ENCODE measurements at places on chromosomes 16 and 17.
A peak's percentile ranks its signal among the peaks of the same experiment; 100 is the strongest.

DNA sequence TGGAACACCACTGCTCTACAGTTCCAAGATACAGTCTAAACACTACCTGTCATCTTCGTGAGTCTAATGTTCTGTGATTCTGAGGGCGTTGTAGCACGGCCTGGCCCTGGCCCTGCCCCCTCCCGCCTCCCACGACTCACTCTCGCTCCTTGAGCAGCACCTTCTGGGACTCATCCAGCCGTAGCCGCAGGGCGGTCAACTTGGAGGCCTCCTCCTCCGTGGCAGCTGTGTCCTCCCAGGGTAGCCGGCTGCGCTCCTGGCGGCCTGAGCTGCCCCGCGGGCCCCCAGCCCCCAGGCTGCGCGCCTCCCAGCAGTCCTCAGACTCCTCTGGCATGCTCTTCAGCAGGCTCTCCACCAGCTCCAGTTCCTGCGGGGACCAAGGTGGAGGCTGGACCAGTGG is 10.6 kb downstream of the CCDC102A start:
- DNase-seq, result no peak

DNA sequence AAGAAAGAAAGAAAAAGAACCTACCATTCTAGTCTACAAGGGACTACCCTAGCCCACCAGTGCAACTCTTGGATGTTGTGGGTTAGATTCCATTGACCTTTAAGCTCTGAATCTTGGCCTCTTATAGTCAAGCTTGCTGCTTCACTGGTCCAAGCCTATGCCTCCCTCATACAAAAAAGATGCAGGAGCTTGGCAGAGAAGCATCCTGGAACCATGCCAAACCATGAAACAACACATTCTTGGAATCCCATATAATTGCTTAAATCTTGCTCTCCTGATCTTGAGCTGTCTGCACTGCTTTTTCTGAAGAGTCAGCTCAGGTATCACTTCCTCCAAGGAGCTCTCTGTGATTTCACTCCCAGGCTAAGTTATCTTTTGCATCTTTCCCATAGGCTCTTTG is 117.9 kb upstream of the GPR139 start:
- DNase-seq, result no peak

DNA sequence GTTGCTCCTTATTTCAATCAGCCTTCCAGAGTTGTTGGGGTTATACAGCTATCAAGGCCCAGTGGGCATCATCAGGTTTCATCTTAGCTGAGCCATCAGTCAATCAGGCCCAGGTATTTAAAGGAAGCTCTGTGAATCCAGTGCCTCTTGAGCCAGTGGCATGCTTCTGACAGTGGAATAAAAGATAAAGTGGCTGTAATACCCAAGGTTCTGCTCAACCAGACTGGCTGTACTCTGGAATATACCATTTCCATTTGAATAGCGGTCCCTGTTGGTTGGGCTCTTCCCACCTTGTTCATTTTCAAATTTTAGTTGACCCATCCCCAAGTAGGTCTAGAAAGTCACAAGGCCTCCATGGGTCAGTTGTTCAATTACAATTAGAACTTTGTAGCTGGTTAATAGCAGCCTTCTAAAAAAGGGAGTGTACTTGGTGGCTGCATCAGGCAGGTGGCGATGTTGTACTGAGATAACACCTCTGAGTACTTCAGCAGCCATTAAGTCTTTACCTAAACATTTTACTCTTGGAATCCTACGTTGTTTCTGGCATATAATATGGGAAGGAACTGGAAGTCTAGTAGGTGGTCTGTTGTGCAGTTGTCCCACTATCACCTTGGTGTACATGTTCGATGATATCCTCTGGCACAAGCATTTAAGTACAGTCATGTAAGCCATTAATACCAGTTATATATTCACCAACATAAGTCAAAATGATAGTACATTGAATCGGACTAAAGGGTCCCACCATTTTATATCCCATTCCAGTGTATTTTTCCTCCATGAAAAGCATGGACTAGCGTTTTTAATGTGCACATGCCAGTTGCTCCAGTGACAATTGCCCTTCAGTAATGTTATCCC is 294.1 kb downstream of the BCAS3 start:
- no peak for DNase-seq

DNA sequence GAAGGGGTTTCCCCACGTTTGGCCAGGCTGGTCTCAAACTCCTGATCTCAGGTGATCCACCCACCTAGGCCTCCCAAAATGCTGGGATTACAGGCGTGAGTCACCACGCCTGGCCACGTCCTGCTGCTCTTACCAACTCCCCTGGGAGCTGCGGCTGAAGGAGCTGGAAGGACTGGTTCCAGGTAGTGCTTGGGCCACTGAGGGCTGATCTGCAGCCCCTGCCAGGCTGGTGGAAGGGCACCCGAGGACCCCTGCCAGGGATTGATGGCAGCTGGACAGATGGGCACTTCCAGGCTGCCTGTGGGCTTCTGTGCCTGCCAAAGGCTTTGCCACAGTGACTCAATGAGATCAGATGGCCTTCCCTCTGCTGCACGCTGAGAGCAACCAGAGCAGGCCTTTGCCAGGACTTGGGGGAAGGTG is 2.3 kb downstream of the OXLD1 start:
- DNase-seq, result no peak

DNA sequence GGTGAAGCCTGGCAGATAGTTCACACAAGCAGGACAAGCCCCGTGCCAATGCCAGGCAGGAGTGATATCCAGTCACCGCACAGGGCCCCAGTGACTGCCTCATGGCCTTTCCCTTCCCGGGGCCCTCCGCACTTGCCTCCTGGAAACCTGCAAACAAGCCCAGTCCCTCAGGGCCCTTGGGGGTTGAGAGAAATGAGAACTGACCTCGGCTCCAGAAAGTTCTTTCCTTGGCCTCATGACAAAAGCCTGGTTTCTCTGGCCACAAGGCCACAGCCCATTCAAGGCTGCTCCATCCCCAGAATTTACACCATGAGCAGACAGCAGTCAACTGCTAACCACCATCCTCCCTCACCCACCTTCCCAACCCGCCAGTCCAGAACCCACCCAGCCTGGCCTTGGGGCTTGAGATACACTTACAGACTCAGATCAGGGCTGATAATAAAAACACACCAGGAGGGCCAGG is 77.6 kb downstream of the CCDC182 start:
- no peak for DNase-seq

DNA sequence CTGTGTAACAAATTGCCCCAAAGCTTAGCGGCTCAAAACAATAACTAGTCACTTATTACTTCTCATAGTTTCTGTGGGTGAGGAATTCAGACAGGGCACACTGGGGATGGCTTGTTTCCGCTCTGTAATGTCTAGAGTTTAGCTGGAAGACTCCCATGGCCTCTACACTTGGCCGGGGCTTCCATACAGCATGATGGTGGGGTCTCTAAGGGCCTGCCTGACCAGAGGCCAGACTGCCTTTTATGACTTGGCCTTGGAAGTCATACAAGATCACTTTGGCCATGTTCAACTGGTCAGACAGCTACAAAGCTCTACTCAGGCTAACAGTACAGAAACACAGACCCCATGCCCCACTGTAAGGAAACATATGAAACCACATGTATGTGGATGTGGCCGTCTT is 8.2 kb downstream of the GLP2R start:
- DNase-seq, result no peak

DNA sequence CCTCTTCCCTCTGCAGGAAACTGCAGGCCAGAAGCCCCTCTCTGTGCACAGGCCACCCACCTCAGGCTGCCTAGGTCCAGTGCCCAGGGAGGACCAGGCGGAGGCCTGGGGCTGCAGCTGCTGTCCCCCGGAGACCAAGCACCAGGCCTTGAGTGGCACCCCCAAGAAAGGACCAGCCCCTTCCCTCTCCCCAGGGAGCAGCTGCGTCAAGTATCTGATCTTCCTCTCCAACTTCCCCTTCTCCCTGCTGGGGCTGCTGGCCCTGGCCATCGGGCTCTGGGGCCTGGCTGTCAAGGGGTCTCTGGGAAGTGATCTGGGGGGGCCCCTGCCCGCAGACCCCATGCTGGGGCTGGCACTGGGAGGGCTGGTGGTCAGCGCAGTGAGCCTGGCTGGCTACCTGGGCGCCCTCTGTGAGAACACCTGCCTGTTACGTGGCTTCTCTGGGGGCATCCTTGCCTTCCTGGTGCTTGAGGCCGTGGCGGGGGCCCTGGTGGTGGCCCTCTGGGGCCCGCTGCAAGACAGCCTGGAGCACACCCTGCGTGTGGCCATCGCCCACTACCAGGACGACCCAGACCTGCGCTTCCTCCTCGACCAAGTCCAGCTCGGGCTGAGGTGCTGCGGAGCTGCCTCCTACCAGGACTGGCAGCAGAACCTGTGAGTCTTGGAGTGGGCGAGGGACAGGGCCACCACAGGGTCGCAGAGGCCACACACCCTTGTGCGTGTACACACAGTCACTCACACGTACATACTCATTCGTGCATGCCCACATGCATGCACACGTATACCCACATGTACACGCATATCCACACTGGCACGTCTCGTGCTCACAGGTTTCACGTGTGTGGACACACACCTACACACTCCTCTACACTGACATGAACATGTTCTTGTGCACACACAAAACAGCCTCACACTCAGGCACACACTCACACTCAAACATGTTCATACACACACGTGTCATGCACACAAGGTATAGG is 8.3 kb downstream of the TSPAN10 start:
- DNase-seq, result no peak

- DNase-seq, result no peak
Observed at GRCh38 chr16:68076560-68076959, 8.6 kb upstream of the NFATC3 start.

GRCh38 chr17:50289991-50290702 is 15.9 kb downstream of the TMEM92 start:
- DNase-seq, result peak; percentile 68

- DNase-seq, result no peak
Observed at GRCh38 chr17:82973456-82974135, 105.8 kb upstream of the METRNL start.

- no peak for DNase-seq
Observed at GRCh38 chr16:81946206-81946605, 65.1 kb downstream of the SDR42E1 start.

- DNase-seq, result no peak
Observed at GRCh38 chr16:81627024-81627423, 152.1 kb upstream of the PLCG2 start.

DNA sequence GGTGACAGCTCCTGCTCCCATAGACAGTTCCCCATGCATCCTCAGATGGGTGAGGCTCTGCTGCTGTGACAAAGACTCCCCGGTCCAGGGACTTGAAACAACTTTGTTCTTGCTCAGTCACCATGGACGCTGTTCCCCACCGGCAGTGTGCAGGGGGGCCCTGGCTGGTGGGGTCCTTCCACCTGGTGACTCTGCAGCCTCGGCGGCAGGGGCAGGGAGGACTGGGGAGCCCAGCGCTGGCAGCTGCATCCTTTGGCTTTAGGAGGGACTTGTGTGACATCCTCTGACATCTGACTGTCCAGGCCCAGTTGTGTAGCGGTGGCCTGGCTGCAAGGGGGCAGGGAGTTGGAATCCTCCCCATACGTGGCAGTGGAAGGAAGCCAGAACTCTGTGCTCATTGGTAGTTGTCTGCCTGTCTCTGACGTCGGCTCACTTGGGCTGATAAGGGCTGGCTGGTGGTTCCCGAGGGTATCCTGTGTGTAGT is 107.3 kb downstream of the CMIP start:
- no peak for DNase-seq

DNA sequence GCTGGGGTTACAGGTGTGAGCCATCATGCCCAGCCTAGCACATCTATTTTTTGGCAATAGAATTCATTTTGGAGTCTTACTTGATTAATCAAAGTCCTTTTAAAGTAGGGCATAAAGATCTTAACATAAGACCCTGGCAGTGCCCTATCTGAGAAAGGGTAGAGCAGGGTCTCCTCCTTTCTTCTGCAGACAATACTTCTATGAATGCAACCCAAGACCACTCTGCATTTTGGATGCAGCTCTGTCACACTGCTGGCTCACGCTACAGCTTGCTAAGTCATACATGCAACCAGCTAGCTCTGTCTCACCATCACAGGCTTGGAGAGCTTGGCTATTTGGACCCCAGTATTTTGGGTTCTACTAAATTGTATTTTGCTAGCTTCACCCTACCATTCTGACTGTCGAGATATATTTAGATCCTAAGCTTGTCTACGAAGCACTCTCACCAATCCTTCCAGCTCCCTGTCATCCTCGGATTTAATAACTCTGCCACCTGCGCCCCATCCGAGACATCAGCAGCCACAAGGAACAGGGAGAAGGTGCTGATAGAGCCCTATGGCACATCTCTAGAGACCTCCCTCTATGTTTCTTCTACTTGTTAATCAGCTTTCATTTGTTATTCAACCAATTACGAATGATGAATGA is 45.1 kb downstream of the RBFOX3 start:
- no peak for DNase-seq

GRCh38 chr16:24995469-24995868 is 19.7 kb downstream of the ARHGAP17 start:
- DNase-seq, result no peak

DNA sequence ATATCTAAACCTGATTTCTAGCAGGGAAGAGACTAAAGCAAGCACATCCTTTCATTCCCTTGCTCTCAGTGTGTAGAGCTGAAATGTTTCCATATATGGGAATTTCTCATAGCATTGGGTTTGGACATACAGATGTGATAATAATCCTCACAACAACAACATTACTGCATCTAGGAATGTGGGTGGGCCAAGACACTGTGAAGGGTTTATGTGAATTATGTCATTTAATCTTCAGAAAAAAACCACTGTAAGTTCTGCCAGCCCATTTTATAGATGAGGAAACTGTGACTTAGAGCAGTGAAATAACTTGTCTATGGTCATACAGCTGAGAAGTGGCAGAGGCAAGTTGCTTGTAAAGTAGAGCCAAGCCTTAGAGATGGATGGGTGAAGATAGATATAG is 5.2 kb downstream of the OMG start:
- no peak for DNase-seq

DNA sequence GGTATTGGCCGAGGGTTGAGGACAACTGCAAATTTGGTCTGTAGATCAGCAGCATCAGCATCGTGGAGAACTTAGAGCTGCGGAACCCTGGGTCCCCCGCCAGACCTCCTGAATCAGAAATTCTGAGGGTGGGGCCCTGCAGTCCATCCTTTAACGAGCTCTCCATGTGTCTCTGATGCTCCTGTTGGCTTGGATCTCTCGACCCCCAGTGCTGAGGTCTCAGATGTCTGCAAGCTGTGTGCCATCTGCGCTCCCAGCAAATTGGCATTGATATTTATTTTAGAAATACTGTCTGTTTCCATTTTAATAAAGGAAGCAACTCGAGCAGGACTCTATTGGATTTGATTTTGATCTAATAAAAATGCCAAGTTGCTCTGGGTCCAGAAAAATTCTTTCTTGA is 250.0 kb downstream of the KATNIP start:
- DNase-seq, result no peak

DNA sequence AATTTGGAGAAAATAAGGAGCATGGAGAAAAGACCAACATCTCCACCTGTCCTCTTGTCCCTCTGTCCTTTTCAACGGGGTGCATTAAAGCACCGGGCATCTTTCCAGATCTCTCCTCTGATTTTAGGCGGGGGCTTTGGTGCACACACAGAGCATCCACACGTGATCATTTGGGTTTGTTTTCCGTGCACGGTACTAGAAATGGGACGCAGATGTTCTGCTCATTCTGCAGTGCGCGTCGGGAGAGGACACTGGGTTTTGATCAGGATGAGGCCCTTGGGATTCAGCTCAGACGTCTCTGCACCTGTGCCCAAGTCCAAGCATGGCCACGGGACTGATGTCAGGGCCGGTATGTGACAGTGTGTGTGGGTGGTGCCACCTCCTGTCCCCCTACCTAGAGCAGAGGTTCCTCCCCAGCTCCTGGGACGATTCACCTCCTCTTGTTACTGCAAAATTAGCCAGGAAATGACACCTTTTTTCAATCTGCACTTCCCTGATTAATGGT is 31.9 kb downstream of the PDIA2 start:
- no peak for DNase-seq

GRCh38 chr17:67449845-67450755 is 73.0 kb downstream of the PITPNC1 start:
- no peak for DNase-seq

- DNase-seq, result no peak
Observed at GRCh38 chr17:33493566-33493965, 200.5 kb upstream of the ASIC2 start.
